Fibroblast of villous mesenchyme (primary cell): ENCODE measurements at places on chromosomes 3 and 15.

DNA sequence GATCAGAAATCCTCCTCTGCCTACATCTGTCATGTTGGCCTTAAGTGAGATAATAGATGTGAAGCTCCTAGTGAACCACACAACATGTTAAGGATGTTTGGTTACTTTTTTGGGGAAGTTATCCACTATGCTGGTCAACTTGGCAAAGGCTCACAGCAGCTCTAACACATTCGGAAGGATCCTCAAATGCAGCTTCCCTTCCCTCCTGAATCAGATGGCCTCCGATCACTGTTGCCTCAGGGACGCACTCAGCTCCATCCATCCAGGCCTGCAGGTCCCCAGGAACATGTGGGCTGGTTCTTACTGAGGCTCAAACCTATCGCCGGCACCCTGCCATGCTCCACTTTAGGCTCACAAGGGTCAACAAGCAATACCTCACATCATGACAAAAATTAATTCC, 67.9 kb downstream of the CORO2B start:
- no peak for DNase-seq

DNA sequence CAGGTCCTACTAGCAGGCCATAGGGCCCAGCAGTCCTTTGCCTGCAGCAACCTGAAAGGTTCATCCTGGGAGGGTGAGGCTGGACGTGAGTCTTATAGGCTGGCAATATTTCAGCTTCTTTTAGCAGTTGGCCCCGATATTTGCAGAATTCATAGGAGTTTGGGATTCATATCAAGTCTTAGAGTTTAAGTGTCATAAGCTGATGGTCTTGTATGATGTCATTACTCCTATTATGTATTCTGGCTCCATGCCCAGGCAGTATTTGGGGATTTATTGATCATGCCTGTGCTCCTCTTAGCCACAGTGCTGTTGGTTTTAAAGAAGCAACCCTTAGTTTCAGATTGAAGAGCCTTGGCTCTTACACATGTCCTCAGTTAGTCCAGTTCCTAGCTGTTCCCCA, 41.3 kb upstream of the POLR2M start:
- DNase-seq = no peak

DNA sequence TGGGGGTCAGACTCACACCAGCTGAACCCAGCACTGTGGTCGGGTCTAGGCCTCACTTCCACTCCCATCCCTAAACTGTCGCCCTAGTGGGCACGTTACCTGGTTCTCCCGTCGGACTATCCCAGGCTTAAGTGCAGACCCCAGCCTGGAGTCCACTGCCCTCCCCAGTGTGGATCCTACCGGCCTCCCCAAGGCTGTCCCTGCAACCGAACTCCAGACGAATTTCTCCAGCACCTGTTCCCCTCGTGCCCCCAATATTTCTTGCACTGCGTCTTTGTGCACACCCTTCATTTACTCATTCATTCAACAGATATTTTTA, 26.5 kb downstream of the SLC41A3 start:
- DNase-seq = no peak

GRCh38 chr15:43104426-43104825, 1.4 kb downstream of the UBR1 start:
- DNase-seq = no peak

GRCh38 chr15:67836955-67837354, 2.9 kb downstream of the RNU6-1 start:
- no peak for DNase-seq

GRCh38 chr3:184380185-184380626, 352 bp downstream of the CHRD start:
- DNase-seq = peak; percentile 45

DNA sequence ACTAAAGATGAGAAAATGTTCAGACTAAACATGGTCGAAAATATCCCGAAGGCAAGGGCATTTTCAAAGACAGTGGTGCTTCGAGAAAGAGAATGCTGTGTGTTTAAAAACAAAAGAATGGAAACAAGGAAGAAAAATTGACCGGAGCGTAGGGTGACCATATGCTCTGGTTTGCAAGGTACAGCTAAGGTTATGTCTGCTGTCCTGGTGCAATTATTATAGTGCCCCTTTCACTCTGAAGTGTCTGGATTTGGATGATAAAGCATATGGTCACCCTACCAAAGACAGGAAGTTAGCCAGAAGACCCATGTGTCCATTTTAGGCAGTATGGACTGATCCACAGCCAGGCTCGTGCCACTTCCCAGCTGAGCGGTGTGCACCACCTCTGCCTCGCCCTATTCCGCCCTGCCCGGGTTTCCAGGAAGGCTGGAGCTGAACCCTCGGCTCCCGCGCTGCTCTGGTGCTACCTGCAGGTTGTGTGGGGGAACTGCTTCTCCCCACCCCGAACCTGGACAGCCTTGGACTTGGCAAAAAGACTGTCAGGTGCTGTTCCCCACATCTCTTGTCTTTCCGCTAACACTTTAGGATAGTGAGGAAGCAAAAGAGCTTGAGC, 25.2 kb downstream of the GOLGA6D start:
- DNase-seq = peak; percentile 18

DNA sequence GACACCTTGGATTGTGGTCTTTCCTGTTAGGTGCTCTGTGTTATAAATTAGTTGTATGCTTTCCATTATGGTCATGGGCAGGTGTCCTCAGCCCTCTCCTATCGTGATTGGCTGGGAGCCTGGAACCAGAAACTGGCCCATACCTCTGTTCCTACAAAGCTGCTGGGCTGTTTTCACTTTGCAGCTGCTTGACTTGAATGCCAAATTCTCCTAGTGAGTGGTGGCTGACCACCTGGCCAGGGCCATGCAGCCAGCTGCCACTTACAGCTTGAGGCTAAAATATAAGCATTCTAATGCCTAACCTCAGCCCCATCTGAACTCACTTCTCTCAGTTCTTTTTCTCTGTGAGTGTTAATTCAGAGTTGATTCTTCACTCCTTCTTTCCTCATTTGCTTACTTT, 239.3 kb upstream of the GBE1 start:
- DNase-seq = no peak
